ENCODE measurements at places on chromosomes 1 and 21.

- no peak for DNase-seq
Observed at GRCh38 chr1:12078938-12079861, 16.1 kb downstream of the TNFRSF8 start.

GRCh38 chr1:15918962-15919715 lies 56.8 kb downstream of the ZBTB17 start:
- DNase-seq = peak; percentile 20

DNA sequence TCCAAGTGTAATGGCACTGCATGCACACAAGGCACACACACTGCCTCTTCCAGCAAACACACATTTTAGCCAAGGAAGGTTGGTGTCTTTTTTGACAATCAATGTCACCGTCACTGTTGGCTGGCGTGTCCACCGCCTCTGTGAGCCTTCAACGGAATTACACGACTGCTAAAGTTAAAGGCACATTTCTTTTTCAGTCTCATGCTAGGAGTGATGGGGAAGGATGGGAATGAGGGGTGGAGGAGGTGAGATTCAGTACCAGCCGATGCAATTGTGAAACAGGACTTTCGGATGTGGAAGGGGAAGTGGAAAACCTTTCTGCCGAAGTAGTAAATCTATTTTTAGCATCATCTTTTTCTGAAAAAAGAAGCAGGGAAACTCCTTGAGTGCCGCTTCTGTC lies 1.4 kb downstream of the ELAVL4 start:
- DNase-seq = no peak

DNA sequence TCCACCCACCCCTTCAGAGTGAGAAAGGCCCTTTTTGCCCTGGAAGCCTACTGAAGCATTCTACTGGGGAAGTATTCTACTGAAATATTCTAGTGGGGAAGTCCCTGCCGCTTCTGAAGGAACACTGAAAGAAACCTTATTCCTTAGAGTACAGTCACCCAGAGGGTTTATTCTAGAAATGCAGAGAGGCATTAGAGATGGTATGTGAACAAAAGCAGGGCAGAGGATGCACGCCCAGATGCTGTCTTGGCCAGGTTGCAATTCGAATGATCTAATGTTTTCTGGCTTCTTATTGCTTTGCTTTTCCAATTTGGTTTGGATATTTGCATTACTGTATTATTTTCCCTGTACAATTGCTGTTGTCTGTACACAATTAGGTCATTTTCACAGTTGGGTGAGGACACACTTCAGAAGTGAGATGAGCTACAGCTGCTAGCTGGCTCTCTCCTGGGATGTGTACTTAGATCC lies 37.1 kb downstream of the CCN1 start:
- no peak for DNase-seq

GRCh38 chr1:13714851-13715250 lies 14.9 kb downstream of the PRDM2 start:
- no peak for DNase-seq

DNA sequence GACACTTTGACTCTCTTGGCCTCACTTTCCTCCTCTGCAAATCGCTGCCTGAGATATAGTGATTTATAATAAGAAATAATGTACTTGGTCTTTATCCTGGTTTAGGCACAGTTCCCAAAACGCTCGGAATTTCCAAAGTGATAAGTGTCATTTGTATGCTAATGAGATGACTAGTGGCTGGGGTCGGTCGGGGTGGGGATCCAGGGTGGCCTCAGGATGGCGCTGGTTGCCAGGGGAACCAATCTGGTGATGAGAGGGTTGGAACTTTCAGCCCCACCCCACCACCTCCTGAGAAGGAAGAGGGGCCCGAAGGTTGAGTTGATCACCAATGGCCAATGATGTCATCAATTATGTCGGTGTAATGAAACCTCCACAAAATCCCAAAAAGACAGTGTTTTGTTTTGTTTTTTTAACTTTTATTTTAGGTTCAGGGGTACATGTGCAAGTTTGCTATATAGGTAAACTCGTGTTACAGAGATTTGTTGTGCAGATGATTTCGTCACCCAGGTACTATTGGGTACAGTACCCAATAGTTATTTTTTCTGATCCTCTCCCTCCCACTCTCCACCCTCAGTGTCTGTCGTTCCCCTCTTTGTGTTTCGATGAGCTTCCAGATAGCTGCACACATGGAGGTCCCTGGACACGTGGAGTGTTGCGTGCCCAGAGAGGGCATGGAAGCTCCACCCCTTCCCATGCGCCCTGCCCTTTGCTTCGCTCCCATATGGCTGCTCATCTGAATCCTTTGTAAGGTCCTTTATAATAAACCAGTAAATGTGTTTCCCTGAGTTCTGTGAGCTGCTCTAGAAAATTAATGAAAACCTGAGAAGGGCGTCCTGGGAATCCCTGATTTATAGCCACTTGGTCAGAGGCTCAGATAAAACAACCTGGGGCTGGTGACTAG lies 97.2 kb downstream of the KCNN3 start:
- DNase-seq = no peak

DNA sequence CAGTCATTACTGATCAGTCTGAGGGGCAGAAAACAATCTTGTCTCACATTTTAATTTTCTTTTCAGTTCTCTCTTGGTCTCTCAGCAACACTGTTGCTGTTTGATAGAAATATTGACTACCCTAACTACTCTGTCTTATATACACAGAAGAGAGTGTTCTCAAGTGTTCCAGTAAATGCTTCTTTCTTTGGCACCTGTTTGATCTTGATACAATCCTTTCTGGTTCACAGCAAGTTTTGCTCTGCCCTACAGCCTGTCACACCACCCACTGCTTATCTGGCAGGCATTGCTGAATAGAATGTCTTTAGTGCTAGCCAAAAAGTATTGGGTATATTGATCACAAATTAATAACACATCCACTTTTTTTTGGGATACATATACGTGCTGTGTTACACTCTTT lies 75.7 kb upstream of the WLS start:
- no peak for DNase-seq

Measured in stimulated activated CD8-positive, alpha-beta memory T cell treated with anti-CD3 and anti-CD28 coated beads, Interleukin-7, amount 100 ng/mL, for 24 hours (primary cell).